ENCODE measurements at places on chromosomes 7 and 10. TPM values are rescaled to one million over a fixed set of nuclear protein-coding genes. Genes with fewer than 3 reads are reported as not detected.

- DNase-seq = no peak
Measured at GRCh38 chr7:11620406-11621253, 211.4 kb downstream of the THSD7A start.

- DNase-seq = no peak
Measured at GRCh38 chr10:104232613-104233102, 494 bp upstream of the CFAP43 start.

- no peak for DNase-seq
Measured at GRCh38 chr10:31102421-31102820, 70.8 kb upstream of the ZNF438 start.

DNA sequence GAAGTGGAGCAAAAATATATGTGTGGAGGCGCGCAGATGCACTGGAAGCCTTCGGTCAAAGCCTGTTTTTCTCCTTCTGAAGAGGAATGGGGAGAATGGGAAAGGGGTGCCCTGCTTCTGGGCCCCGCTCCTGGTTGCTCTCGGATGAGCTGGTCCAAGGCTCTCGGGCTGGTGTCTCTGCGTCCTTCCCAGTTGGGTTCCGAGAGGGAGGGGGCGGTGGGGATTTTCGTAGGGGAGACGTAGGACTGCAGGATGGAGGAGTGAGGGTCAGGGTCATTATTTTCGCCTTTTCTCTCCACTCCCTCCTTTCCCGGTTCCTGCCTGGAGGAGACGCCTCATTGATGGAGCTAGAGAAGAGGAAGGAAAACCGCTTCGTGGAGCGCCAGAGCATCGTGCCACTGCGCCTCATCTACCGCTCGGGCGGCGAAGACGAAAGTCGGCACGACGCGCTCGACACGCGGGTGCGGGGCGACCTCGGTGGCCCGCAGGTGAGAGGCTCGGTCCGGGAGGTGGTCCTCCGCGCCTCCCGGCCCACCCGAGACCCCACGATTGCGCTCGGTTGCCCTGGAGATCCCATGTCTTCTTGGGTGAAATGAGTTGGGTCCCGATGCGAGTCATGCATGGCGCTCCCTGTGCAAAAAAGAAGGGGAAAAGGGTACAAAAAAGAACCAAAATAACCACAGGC, 790 bp downstream of the ADAM22 start:
- DNase-seq = no peak

The GIMAP5 gene
- 52.2 TPM for total RNA-seq

DNA sequence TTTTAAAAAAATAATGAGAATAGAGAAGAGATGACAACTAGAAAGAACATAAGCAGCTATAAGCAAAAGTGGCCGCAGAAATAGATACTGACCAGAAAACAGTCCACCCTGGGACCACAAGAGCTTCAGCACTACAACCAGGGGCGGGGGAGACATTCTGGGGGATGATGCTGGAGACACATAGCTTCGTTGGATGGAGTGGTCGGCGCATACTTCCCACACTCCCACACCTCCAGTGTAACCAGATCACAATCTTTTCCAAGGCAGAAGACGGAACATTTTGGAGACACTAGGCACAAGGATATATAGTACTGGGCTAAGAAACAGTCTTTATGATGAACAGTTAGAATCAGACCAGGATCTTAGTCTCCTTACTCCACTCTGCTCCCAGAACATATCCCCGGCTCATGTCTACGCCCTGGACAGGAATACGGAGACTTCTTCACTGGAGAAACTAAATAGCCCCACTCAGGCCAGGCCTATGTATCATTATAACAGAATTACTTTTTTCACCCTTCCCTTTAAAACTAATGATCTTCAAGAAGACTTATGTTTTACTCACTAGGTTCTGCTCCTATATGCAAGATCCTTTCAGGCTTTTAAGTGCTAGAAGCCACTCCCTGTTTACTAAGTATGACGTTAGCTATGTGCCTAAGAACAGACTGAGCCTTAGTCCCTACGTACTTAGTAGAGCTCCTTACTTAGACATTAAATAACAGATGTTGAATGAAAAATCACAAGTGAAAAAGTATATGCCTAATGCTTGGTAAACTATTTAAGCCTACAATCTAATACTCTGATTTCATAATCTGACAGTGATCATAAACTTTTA, 169.6 kb downstream of the SRPK2 start:
- DNase-seq = no peak

GRCh38 chr7:132063800-132064199, 507.4 kb upstream of the PODXL start:
- no peak for DNase-seq

GRCh38 chr7:18468795-18469194, 26.8 kb upstream of the HDAC9 start:
- no peak for DNase-seq

GRCh38 chr7:130309986-130310385, 17.0 kb downstream of the CPA4 start:
- no peak for DNase-seq

Data from activated T-cell treated with anti-CD3 and anti-CD28 coated beads, Interleukin-2, amount 50 U/mL, for 4 hours (primary cell).